Muscle of back (tissue), 13 donors: ENCODE measurements at places on chromosomes 12 and 14.

DNA sequence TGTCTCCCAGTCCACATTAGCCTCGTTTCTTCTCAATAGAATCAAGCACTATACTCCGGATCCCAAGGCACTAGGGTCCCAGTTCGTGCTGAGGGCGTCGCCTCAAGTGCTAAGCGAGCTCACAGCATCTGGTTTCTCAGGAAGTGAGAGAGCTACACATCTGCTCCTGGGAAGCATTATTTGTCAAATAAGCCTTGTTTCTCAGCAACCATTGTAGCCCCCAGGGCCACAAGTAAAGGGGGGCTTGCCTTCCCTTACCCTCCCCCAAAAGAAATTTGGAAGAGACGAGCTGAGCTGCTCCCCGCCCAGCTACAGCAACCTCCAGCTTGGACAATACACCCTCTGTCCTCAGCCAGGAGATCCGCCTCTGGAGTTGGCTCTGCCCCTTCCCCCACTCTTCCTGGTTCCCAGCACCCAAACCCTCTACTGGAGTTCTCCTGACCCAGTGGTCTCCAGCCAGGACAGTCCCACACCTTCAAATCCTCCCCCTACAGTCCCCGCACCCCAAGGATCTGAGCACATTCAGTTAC lies 5.7 kb upstream of the TNS2 start:
- no peak for DNase-seq

DNA sequence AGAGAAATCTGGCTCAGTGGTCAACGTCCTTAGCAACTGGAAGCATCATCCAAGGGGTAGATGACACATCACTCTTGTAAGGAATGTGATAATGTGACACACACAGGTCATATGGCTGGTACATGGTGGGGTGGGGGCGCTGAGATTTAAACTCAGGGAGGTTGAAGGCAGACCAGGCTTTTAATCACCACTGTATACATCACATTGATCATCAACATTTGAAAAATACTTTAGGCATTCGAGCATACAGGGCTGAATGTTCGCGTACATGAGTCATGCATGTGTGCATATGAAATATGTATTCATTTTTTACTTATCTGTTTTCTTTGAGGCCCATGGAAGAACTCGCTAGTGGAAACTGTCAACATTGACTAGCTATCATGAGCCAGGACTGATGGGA lies 976.4 kb downstream of the VRK1 start:
- DNase-seq = no peak

DNA sequence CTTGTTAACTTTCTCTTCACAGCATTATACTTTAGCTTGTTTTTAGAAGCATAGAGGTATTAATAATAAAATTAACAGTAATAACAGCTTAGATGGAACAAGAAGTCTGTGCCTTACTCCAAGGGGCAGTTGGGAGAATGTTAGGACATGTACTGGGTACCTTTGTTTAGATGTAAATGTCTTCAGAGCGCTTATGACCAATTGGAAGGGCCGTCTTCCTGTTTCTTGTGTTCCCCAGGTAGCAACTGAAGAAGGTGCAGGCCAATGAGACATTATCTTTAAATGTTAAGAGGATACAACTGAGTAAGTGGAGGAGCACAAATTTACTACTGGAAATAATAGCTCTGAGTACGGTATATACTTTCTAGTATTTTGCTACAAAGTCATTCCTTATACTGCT lies 180.9 kb upstream of the SYT1 start:
- DNase-seq = no peak

- DNase-seq = no peak
These were observed 370.2 kb downstream of the ADGRD1 start for GRCh38 chr12:131323879-131324278.

- no peak for DNase-seq
These were observed 154.9 kb upstream of the ATP2B1 start for GRCh38 chr12:89863493-89863938.

- no peak for DNase-seq
These were observed 15.2 kb downstream of the ACIN1 start for GRCh38 chr14:23079716-23080115.

- no peak for DNase-seq
These were observed 199.8 kb upstream of the PDZRN4 start for GRCh38 chr12:40988355-40988754.

GRCh38 chr14:55869397-55870049 lies 248.7 kb upstream of the PELI2 start:
- DNase-seq = no peak

GRCh38 chr12:51947246-51947996 lies 4.1 kb upstream of the ACVR1B start:
- no peak for DNase-seq
